ENCODE measurements at places on chromosomes 5 and 9.

GRCh38 chr5:76299592-76299991, 103.5 kb upstream of the IQGAP2 start:
- no peak for DNase-seq

DNA sequence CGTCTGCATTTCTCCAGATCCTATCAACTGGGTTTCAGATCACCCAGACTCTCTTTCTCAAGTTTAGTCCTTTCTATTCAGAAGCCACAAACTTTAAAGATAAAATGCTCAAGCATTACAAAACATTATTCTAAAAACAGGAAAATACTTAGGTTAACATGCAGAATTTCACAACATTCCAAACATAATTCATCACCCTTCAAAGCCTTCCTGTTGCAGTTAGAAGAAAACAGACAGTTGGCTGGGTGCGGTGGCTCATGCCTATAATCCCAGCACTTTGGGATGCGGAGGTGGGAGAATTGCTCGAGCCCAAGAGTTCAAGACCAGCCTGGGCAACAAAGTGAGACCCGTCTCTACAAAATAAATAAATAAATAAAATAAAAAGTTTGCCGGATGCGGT, 7.7 kb upstream of the OCLN start:
- DNase-seq = peak; percentile 66

DNA sequence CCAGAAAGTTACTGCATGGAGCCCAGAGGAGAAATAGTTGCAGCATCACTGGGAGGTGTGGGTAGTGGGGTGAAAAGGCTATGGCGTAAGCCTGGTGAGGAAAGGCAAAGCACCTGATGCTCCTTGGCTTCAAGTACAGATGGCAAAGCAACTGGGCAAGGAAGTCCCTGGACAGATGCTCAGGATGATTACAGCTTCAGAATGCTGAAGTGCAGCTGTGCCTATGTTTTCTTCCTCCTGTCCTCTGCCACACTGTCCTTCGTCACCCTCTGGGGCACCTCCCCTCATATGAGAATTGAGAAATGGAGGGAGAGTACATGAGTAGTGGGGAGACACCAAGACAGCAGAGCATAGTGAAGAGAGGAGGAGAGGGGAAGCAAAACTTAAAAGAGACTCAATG, 328.0 kb downstream of the PDE4D start:
- DNase-seq = no peak

GRCh38 chr9:38141746-38142591, 72.9 kb upstream of the SHB start:
- DNase-seq = peak; percentile 66

DNA sequence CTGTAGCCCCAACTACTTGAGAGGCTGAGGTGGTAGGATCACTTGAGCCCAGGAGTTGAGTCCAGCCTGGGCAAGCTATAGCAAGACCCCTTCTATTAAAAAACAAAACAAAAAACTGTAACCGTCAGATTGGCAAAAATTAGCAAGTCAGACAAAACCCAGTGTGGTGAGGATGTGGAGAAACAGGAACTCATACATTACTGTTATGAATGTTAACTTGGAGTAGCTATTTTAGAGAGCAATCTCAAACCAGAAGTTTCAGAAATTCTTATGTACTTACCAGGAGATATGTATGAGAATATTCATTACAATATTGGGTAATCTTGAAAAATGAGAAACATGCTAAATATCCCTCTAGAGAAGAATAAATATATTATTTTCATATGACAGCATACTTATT, 120.3 kb downstream of the INVS start:
- peak; percentile 17 for DNase-seq

GRCh38 chr5:135029477-135030122, 4.4 kb downstream of the PITX1 start:
- no peak for DNase-seq
